ENCODE measurements at places on chromosomes 7 and 10.

DNA sequence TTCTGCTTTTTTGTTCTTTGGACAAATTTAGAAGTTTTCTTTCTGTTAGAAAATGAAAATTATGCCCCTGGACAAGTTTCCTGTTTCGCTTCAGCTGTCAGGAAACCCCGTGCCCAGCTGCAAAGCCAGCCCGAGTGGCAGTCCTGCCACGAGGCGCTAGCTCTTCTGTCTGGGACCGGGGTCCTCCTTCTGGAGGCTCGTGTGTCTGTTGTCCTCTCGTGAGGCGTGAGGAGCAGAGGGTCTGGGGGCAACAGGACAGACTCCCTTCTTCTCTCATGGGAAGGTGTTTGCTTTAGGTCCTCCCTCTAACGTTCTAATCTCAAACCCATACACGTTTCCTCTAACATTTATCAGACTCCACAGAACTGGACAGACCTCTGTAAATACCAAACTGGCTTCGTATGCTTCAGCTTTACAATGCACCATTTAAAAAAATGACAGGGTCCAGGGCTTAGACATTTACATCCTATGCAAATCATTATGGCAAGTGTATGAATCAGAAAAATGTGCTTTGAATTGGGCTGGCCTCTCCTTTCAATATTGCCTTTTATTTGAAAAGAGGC lies 184.5 kb upstream of the SHH start:
- no peak for DNase-seq

DNA sequence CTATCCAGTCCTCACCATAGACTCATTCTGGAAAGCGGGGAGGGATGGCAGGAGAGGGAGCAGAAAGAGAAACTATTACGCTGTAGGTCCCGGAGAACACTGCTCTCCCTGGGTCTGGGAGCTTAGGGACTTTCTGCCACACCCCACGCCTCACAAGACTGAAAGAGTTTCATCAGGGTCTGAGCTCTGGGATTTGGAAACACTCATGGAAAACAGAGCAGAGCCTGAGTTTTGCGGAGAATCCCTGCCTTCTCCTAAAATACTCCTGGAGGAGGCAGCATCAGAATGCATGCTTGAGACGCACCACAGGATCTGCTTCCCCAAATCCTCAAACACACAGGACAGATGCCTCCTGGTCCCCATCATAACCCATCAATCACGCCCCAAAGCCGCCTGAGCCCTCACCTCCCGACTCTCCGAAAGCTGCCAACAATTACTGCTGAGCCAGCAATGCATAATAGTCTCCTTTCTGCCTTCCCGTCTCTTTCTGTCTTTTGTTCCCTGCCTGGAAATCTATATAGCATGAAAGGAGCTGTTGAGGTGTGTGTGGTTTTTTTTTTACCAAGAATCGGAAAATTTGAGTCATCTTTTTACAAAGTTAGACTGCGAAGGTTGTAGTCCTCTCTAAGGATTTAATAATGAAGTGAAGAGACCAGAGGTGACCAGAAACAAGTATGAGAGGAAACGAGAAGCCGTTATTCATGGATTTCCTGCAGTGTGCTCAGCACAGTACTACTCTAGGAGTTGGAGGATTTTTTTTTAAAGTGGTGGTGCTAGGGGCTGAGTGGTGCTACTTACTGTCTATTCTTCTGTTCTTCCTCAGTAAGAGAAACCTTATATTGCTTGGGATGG lies 37.7 kb downstream of the ASB13 start:
- DNase-seq: no peak

GRCh38 chr7:66110856-66111255 lies 3.8 kb upstream of the CRCP start:
- DNase-seq: no peak

DNA sequence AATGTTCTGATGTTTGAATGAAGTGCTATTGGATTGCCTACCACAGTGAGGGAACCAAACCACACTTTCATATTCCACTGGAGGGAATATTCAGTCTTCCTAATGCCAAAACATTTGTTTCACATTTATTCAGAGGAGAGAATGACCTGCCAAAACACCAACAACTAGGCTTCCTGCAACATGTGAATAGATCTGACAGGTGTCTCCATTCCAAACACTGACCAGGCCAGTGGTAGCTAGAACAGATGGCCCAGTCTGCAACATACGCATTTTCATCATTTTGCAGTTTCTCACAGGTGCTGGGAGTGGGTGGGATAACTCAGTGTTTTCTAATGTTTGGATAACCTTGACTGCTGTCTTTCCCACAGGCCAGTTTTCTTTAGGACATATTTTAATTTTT lies 110.0 kb downstream of the RELN start:
- no peak for DNase-seq

GRCh38 chr7:67821116-67821515 lies 824.5 kb downstream of the TYW1 start:
- no peak for DNase-seq

- no peak for DNase-seq
Observed at GRCh38 chr10:10156917-10157600, 860.6 kb upstream of the CELF2 start.

- DNase-seq: peak; percentile 66
Observed at GRCh38 chr7:78420001-78420400, 621.4 kb downstream of the PHTF2 start.

- no peak for DNase-seq
Observed at GRCh38 chr10:78706256-78706655, 362.5 kb upstream of the ZMIZ1 start.

- no peak for DNase-seq
Observed at GRCh38 chr10:29315814-29316213, 26.9 kb downstream of the LYZL1 start.

GRCh38 chr10:926075-926698 lies 5.3 kb downstream of the LARP4B start:
- DNase-seq: no peak

DNA sequence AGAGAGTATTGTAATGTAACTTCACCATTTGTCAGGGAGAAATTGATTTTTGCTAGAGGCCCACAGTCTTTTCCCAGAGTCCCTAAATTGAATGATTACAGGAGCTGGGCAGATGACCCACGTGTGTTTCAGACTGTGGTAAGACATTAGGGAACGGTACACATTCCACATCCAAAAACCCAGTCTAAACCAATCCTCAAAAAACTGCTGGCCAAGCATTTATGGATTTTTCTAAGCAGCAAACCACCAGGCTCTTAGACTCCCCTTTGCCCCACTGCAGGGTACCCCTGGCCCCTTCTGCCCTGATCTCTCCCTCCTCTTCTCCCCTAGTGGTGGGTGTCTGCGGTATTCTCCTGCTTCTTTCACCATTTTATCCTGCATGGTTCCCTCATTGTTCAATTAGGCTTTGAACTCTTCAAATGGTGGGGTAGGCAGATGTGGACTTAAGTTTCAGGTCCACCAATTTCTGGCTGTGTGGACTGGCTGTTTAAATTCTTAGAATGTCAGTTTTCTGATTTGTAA lies 135.5 kb upstream of the SORCS3 start:
- no peak for DNase-seq

GRCh38 chr7:57417736-57418135 lies 32.2 kb upstream of the ZNF716 start:
- no peak for DNase-seq

- no peak for DNase-seq
Observed at GRCh38 chr7:22402250-22402649, 45.3 kb upstream of the RAPGEF5 start.

- DNase-seq: no peak
Observed at GRCh38 chr10:32477499-32477898, 31.6 kb downstream of the CCDC7 start.

DNA sequence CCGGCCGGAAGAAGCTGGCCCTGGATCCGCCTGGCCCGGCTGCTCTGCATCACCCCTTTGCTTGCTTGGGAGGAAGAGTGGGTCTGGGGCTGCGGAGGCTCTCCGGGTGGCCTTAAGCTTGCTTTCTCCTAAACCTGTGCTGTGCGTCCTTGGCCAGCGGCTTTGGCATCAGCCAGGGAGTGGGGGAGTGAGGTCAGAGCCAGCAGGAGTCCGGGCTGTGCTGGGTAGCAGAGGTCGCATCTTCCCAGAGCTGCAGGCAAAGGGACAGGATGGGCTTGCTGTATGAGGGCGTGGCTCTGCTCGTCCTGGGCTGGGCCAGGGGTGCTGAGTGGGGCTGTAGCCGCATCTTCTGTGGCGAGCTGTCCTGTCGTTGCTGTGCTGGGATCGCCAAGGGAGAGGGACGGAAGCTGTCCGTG lies 21.1 kb downstream of the BNIP3 start:
- no peak for DNase-seq

- no peak for DNase-seq
Observed at GRCh38 chr7:73786588-73786987, 16.5 kb upstream of the CLDN3 start.

Measured in NCI-H524 treated with DMSO at 0.1 percent for 48 hours (cell line).